ENCODE measurements at places on chromosomes 16 and 17. TPM values are rescaled to one million over a fixed set of nuclear protein-coding genes. Genes with fewer than 3 reads are reported as not detected.

- no peak overlapping the region for H3K4me3 ChIP-seq
- no peak overlapping the region for H3K27ac ChIP-seq
- H3K36me3 ChIP-seq, result peaks cover 43% of the 10 kb centered on the region
- no peak for DNase-seq
These were observed 6.0 kb downstream of the SREBF1 start for GRCh38 chr17:17830740-17831207.

E4F1 gene
- 35.6 TPM for total RNA-seq

GRCh38 chr16:77652399-77652798, 69.9 kb upstream of the NUDT7 start:
- peaks cover 6% of the 10 kb centered on the region for H3K4me1 ChIP-seq
- H3K27me3 ChIP-seq, result peaks cover 4% of the 10 kb centered on the region
- no peak for DNase-seq

EEF2KMT gene
- 27.7 TPM for total RNA-seq

PDPK1 gene
- total RNA-seq, result 50.8 TPM

- DNase-seq, result no peak
- no peak overlapping the region for H3K27ac ChIP-seq
- no peaks in the 10 kb centered on the region for H3K27me3 ChIP-seq
- no peak overlapping the region for H3K4me3 ChIP-seq
- no peaks in the 10 kb centered on the region for H3K4me1 ChIP-seq
These were observed 12.7 kb downstream of the FCSK start for GRCh38 chr16:70467113-70467512.

VKORC1 gene
- total RNA-seq, result 47.3 TPM

DNA sequence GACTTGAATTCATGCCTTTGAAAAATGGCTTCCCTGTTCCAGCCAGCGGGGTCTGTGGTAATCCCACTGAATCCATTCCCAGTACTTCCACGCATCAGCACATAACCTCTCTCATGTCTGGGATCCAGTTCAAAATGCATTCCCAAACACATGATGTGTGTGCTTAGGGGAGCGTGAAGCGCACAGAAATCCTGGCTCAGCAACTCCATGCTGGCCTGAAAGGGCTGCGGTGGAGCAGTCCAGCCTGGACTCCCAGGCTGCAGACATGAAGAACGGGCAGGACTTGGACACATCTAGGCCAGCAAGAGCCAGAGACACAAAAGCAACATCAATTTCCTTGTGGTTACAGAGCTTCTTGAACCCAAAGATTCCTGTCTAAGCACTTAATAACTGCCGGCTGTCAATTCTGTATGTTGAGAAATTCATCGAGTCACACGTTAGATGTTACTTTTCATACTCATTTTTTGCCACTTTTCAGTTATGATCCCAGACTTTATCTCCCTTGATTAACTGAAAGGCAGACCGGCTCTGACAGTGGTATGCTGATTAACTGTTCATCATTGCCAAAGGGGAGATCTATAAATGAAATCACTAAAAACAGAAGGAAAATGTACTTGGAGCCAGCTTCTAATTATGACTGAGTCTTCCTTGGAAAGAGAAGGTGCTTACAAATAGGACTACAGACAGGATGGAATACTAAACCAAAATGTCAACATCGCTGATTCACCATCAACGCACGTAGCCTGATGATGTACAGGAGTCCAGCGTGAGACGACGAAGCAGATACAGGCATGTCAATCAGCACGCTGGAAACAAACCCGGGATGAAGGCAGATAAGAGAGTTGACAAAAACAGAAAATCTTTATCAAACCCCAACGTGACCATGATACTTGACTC, 23.0 kb downstream of the NSMCE1 start:
- peaks cover 88% of the 10 kb centered on the region for H3K4me1 ChIP-seq
- peaks cover 51% of the 10 kb centered on the region for H3K36me3 ChIP-seq

DNA sequence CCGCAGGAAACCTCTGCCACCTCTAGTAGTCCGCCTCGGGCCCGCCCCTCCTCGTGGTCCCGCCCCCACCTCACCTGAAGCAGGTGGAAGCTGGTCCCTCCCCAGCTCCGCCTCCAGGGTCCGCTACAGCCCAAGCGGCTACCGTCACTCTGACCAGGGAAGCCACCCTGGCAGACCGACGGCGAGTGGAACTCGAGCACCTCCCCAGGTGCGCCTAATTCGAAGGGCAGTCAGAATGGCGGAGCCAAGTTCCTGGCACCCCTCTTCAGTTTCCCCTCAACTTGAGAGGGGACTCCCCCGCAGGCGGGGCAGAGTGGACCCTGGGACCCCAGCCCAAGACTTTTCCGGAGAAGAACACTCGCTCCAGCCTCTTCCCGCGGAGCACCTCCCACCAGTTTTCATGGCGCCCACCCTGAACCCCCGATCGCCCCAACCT, 507 bp downstream of the FHOD1 start:
- peaks cover 2% of the 10 kb centered on the region for H3K36me3 ChIP-seq
- no peak for DNase-seq
- peak overlapping the region; percentile 85 for H3K4me3 ChIP-seq
- H3K4me1 ChIP-seq, result peaks cover 59% of the 10 kb centered on the region

GRCh38 chr16:49596068-49596467, 222.5 kb downstream of the C16orf78 start:
- H3K4me3 ChIP-seq, result no peak overlapping the region
- peaks cover 3% of the 10 kb centered on the region for H3K27me3 ChIP-seq
- no peaks in the 10 kb centered on the region for H3K4me1 ChIP-seq
- DNase-seq, result no peak
- no peaks in the 10 kb centered on the region for H3K36me3 ChIP-seq

GRCh38 chr16:22194707-22195444, 11.2 kb upstream of the EEF2K start:
- peaks cover 69% of the 10 kb centered on the region for H3K4me1 ChIP-seq
- H3K4me3 ChIP-seq, result peak overlapping the region; percentile 83
- peaks cover 3% of the 10 kb centered on the region for H3K27me3 ChIP-seq
- peak; percentile 19 for DNase-seq

- peaks cover 34% of the 10 kb centered on the region for H3K36me3 ChIP-seq
- H3K27ac ChIP-seq, result peak overlapping the region; percentile 96
- DNase-seq, result no peak
- peaks cover 59% of the 10 kb centered on the region for H3K4me1 ChIP-seq
These were observed 610 bp downstream of the PIK3R5 start for GRCh38 chr17:8964801-8965393.

DNA sequence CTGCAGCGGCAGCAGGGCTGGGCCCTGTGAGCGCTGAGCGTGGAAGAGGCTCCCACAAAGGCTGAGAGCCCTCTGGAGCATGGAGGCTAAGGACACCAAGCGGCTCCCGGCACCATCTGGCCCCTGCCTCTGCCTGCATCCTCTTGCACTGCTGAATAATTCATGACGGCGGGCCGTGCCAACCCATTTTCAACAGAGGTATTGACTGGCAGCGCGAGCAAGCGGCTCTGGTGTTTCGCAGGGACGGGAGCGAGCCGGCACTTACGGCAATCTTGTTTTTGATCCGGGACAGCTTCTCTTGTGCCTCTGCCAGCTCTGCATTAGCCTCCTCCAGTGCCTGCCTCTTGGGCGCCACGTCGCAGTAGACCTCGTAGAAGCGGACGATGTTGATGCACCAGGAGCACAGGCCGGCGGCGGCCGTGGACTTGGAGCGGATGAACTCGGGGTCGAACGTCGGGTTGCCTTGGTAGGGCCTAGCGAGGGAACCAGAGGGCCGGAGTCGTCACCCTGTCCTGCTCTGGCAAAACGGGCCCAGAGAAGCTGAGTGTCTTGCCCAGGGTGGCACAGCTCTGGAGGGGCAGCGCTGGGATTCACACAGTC, 80.4 kb downstream of the PGS1 start:
- H3K4me1 ChIP-seq, result no peaks in the 10 kb centered on the region
- peaks cover 2% of the 10 kb centered on the region for H3K27me3 ChIP-seq
- no peaks in the 10 kb centered on the region for H3K36me3 ChIP-seq
- no peak for DNase-seq
- H3K4me3 ChIP-seq, result no peak overlapping the region

DNA sequence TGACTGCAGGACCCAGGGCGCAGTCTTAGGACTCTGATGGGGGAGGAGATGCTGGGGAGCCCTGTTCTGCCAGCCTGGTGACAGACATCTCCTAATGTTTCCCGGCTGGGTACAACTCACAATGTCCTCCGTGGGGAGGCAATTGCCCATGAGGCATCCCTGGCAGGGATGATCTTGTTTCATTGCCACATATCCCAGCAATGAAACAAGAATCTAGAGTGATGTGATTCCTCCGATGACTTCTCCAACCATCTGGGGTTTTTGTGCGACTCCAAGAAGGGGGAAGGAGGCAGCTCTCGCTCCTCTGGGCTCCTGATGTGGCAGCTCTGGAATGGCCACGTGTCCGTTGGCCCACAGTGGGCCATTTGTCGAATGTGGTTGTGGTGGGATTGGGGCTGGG, 255.8 kb downstream of the SEC14L1 start:
- no peak overlapping the region for H3K4me3 ChIP-seq
- no peaks in the 10 kb centered on the region for H3K27me3 ChIP-seq

PCGF2 gene
- 3.7 TPM for total RNA-seq

GRCh38 chr16:11161974-11162373, 94.0 kb downstream of the SOCS1 start:
- no peak overlapping the region for H3K4me3 ChIP-seq
- H3K36me3 ChIP-seq, result peaks cover 28% of the 10 kb centered on the region
- peaks cover 69% of the 10 kb centered on the region for H3K4me1 ChIP-seq
- DNase-seq, result no peak
- no peaks in the 10 kb centered on the region for H3K27me3 ChIP-seq
- no peak overlapping the region for H3K27ac ChIP-seq

TMEM100 gene
- total RNA-seq, result not detected

ANKFN1 gene
- total RNA-seq, result not detected

- DNase-seq, result no peak
- peaks cover 50% of the 10 kb centered on the region for H3K36me3 ChIP-seq
- no peak overlapping the region for H3K27ac ChIP-seq
These were observed 14.2 kb downstream of the TERF2 start for GRCh38 chr16:69371564-69371963.

DNA sequence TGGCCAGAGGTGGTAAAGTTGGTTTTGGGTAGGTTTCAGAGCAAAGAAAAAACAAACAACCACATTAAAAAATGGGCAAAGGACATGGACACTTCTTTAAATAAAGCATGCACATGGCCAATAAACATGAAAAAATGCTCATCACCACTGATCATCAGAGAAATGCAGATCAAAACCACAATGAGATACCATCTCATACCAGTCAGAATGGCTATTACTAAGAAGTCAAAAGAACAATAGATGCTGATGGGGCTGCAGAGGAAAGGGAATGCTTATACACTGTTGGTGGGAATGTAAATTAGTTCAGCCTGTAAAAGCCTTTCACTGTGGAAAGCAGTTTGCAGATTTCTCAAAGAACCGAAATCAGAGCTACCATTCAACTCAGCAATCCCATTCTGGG, 598.4 kb upstream of the SOX9 start:
- no peaks in the 10 kb centered on the region for H3K36me3 ChIP-seq
- no peak for DNase-seq
- no peak overlapping the region for H3K27ac ChIP-seq
- no peak overlapping the region for H3K4me3 ChIP-seq
- H3K4me1 ChIP-seq, result no peaks in the 10 kb centered on the region
- H3K27me3 ChIP-seq, result no peaks in the 10 kb centered on the region

DHX58 gene
- 26.9 TPM for total RNA-seq

GRCh38 chr17:78027121-78027520, 68.6 kb downstream of the TNRC6C start:
- no peak overlapping the region for H3K4me3 ChIP-seq
- H3K27ac ChIP-seq, result no peak overlapping the region
- H3K36me3 ChIP-seq, result peaks cover 8% of the 10 kb centered on the region
- peaks cover 7% of the 10 kb centered on the region for H3K4me1 ChIP-seq

- peaks cover 10% of the 10 kb centered on the region for H3K36me3 ChIP-seq
- peak overlapping the region; percentile 55 for H3K4me3 ChIP-seq
- H3K27ac ChIP-seq, result peak overlapping the region; percentile 76
- no peak for DNase-seq
- peaks cover 83% of the 10 kb centered on the region for H3K4me1 ChIP-seq
- no peaks in the 10 kb centered on the region for H3K27me3 ChIP-seq
These were observed 3.1 kb downstream of the RAB37 start for GRCh38 chr17:74740173-74740572.

- H3K36me3 ChIP-seq, result no peaks in the 10 kb centered on the region
- peaks cover 62% of the 10 kb centered on the region for H3K27me3 ChIP-seq
- H3K27ac ChIP-seq, result no peak overlapping the region
- DNase-seq, result peak; percentile 70
- no peaks in the 10 kb centered on the region for H3K4me1 ChIP-seq
- H3K4me3 ChIP-seq, result no peak overlapping the region
These were observed 331 bp upstream of the CCDC92B start for GRCh38 chr17:2749784-2750181.

USH1G gene
- not detected for total RNA-seq

SPATA32 gene
- total RNA-seq, result 0.56 TPM

VASN gene
- 0.18 TPM for total RNA-seq

- no peak for DNase-seq
- H3K36me3 ChIP-seq, result no peaks in the 10 kb centered on the region
- peaks cover 15% of the 10 kb centered on the region for H3K4me1 ChIP-seq
- H3K4me3 ChIP-seq, result no peak overlapping the region
- no peak overlapping the region for H3K27ac ChIP-seq
- peaks cover 12% of the 10 kb centered on the region for H3K27me3 ChIP-seq
These were observed 12.3 kb upstream of the UBE2I start for GRCh38 chr16:1297018-1297696.

All from activated T-helper 1 cell treated with anti-CD3 and anti-CD28 coated beads, Interleukin-12 subunit alpha, Interleukin-12 subunit beta, Interleukin-2, Interleukin-4 antibody, amounts not matched to agents 30 ng/mL and 10 ng/mL and 1 ng/mL, durations not matched to agents 14 hours and 24 hours and 36 hours (primary cell).